SK-N-SH treated with all-trans-retinoic acid at 6 μM for 48 hours (cell line): ENCODE measurements at places on chromosomes 11 and 22.

- ATAC-seq = no peak
Observed at GRCh38 chr11:122280870-122281269, 164.9 kb upstream of the BLID start.

GRCh38 chr11:111454561-111455192 is 57.5 kb downstream of the BTG4 start:
- peak; percentile 91 for ATAC-seq

- ATAC-seq = no peak
Observed at GRCh38 chr11:115933564-115933963, 429.3 kb upstream of the CADM1 start.

DNA sequence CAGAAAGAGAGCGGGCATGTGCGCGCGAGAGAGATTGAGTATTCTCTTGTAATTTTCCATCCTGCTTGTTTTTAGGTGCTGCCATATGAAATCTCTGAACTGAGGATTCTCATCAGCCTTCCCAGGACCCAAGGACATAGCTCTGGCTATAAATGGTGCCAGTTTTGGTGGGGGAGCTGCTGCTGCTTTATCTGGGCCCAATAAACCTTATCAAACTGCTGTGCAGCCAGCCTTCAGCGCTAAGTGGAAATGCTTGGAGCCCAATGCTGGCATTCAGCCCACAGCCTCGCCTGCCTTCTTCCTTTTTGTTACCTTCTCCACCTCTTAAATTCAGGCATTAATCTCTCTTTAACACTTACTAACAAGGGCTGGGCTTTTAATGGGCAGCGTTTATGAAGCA is 2.4 kb upstream of the ZBTB16 start:
- no peak for ATAC-seq

DNA sequence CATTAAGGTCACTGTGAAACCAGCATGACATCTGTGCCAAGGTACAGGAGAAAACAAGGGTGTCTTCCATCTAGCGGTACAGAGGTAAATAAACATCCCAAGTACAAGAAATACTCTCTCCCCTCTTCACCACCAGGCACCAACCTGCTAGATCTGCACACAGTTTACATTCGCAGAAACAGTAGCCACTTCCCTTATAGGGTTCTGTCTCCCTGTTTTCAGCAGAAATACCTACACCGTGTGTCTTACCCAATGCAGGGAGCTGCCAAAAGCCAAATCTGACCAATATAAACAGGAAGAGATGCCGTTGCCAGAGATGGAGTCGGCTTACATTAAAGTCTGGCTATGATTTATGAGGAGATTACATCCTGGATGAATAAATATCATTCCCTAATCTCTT is 1.2 kb downstream of the SCN4B start:
- ATAC-seq = no peak

DNA sequence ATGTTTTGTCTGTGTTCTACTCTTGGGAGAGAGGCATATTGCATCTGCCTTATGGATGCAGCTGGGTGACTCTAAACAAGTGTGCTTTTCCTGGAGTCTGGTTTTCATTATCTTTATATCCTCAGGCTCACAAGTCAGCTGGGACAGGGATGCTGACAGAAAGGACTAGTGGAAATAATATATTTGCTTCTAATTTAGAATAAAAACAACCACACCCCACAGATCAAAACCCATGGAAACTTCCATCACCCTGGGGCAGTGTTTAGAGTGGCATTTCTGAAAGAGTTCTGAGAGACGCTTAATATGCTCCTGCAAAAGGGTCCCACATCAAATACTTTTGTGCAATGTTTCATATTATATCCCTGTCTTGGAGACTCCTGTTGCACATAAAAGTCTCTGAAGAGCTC is 20.8 kb downstream of the KCNE3 start:
- ATAC-seq = peak; percentile 41; the same call in 1 of the 3 replicates

DNA sequence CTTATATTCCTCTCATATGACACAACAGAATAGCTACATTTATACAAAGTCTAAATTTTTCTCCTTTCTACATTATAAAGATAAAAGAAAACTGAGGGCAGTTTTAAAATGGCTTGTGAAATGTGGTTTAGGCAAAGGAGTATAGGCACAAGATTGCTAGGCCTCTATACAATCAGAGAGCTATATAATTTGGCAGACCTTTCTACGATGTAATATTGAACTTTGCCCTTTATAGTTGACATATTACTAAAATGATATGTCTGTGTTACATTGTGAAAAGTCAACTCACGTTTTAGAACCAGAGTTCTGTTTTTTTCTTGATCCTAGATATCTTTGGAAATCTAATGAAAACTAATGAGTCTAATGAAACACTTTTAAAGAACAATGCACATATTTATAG is 430.2 kb downstream of the DLG2 start:
- no peak for ATAC-seq

- no peak for ATAC-seq
Observed at GRCh38 chr11:116357784-116358544, 414.8 kb downstream of the BUD13 start.

DNA sequence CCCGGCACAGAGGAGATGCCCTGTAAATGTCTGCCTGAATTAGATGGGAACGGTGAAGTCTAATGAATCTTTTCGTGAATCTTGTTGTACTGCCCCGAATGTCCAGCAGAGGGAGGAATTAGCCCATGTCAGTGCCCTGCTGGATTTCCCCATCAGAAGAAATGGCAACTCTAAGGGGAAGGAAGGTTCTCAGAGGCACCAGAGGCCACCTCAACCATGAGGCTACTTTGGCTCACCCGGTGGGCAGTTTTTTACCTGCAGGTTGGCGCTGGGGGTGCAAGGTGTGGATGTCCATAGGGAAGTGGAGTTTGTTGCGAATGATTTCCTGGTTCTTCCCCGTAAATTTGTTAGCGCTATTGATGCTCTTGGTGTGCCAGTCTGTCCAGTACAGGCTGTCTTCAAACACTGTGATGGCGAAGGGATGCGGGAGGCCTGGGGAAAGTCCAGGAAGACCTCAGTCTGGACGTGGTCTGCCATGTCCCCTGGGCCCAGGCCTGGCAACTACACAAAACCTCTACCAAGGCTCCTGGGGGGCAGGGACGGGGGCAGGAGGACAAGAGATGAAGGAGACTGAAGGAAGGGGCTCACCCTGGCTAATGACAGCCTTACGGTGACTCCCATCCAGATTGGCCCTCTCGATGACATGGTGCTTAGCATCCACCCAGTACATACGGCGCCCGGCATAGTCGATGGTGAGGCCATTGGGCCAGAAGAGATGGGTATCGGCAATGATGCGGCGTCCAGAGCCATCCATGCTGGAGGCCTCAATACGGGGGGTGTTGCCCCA is 28.5 kb downstream of the LRP4 start:
- ATAC-seq = peak; percentile 90

DNA sequence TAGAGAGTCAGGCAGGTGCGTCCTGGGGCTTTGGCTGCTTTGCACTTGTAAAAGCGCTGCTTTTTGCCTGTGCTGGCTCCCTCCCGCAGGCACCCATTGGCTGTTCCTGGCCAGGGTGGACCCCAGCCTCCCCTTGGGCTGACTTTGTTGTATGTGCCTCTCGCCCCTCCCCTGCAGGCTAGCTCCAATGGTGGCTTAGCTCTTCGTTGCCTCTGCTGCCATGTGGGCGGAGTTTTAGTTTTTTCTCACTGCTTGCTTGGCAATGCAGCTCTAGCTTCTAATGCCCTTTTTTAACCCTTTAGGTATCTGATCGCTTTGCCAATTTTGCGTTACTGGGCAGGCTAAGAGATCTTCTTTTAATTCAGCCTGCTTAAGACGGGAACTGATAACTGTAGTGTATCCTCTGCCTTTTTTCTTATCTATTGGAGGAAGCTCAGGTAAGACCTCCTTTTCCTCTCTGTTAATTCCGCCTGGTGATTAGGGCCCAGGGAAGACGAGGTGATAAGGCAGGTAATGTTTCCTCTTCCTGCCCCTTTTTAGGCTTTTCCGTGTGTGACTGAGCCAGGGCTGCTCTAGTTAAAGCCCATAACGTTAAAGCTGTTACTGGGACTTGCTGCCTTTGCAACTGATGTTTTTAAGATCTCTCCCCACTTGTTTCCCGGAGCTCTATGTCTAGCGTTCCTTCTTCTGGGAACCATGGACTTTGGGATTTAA is 11.7 kb upstream of the GLYATL1 start:
- ATAC-seq = peak; percentile 84

DNA sequence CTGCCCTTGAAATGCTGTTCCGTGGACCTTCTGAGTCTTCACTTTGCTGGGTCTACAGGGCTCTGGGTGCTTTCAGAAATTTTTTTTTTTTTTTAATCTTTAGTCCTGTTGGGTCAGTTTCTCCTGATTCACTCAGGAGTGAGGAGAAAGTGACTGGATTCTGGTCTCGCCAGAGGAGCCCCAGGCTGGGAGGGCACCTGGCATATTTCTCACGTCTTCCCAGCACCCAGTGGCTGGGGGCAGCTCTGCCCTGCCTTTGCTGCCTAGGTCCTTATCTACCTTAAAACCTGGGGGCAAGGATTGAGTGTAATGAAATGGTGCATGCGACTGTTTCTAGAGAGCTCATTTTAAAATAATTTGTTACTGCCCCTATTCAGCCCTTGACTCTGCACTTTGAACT is 23.3 kb downstream of the SAMM50 start:
- no peak for ATAC-seq

DNA sequence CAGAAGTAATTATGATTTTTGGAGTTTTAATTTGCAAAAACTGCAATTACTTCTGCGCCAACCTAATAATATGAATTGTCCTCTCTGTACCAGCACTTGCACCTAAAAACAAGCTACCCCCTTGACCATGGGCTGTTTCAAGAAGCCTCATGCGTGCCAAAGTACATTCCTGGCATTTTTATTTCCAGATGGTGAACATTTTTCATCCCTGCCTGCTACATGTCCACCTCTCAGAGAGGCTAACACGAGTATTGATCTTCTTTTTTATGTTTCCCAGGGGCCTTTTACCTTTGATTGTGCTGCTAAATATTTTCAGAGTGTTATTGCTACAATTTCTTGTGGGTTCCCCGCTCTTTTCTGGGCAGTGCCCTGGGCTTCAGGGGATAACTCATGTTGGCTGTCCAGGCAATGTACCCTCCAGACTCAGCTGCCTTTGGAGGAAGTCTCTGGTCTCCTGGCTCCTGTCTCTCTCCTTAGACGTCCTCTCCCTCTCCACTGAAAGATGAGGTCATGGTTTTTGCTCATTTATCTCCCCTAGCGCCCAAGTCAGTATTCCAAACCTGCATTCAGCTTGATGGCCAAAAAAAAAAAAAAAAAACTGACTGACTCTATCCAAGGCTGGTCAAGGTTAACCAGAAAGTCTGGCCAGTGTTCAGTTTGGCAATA is 86.2 kb upstream of the ASPHD2 start:
- no peak for ATAC-seq

- ATAC-seq = no peak
Observed at GRCh38 chr11:98587884-98588283, 432.9 kb upstream of the CNTN5 start.

- no peak for ATAC-seq
Observed at GRCh38 chr11:69745201-69745600, 29.9 kb downstream of the FGF4 start.

DNA sequence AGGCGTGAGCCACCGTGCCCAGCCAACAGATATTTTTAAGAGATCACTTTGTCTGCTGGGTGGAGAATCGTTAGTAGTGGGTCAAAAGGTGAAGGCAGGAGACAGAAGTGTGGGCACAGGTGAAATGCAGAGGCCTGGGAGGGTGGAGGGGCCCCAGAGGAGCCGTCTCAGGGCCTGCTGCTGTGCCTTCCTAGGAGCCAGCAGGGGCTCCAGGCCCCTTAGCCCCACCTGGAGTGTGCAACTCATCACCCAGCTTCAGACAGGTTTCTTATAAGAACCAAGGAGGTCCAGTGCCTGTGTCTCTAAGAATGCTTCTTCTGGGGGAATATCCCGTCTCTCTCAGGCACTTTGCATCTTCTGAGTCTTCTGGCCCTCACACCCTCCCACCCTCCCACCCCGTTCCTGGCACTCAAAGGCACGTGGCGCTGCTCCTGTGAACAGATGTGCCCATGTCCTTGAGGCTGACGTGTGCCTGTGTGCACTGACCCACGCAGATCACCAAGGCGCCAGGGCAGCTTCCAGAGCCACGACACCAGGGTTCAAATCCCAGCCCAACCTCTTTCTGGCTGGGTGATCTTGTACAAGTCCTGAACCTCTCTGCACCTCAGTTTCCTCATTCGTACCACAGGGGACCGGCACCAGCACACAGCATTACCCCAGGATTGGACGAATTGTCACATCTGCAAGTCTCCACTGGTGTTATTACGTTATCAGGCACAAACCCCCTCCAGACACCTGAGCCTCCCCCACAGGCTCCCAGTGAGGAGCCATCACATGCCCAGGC is 3.4 kb downstream of the ARSA start:
- no peak for ATAC-seq

GRCh38 chr11:81030186-81030585 is 1589.4 kb upstream of the TENM4 start:
- ATAC-seq = no peak

- no peak for ATAC-seq
Observed at GRCh38 chr11:12770435-12770834, 96.2 kb downstream of the TEAD1 start.

DNA sequence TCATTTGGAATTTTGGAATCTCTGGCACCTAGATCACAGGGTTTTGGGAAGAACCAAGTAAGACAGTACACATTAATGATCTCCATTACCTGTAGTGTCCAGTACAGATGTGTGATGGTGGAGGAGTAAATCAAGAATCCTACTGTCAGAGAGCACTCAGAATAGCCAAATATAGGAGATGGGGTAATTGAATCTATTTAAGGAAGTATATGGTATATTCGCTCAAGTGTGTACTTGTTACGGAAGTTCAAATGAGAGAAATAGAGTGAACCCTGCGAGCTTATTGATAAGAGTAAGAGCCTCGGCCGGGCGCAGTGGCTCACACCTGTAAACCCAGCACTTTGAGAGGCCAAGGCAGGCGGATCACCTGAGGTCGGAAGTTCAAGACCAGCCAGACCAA is 2.2 kb downstream of the SPCS2 start:
- no peak for ATAC-seq

GRCh38 chr11:50174189-50174588 is 141.5 kb downstream of the OR4C45 start:
- no peak; the same call in 2 of the 3 replicates for ATAC-seq

DNA sequence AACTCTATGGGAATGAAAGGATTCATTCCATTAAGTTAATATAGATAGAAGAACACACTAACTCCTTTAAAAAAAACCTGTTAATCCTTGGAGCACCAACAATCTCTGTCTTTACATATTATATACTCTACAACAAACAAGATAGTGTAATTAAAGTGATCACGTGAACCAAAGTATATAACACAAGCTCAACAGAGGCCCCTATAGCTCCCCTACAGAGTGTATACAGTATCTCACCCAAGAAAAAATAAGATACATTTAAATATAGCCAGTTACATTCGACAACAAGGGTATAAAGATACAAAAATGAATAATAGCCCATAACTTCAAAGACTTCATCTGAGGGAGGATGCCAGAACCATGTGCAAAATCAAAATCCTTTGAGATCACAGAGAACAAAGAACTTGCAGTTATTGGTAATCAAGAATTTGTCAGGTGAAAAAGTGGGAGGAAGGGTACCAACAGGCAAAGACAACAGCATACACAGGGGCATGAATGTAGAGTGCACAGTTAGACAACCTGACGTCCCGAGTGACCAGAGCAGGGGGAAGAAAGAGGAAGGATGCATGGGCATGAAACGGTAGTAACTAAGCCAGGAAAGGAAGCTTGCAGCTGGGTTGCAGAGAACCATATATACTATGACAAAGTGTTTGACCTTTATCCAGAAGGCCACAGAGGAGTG is 4.7 kb downstream of the FCHSD2 start:
- ATAC-seq = no peak
